ENCODE measurements at places on chromosomes 7 and 10.

- DNase-seq = no peak
These were observed 67.4 kb upstream of the ELN start for GRCh38 chr7:73960548-73960947.

- DNase-seq = peak; percentile 33
These were observed 13.9 kb downstream of the CROT start for GRCh38 chr7:87359366-87359765.

- DNase-seq = peak; percentile 81
These were observed 11.9 kb downstream of the SSC4D start for GRCh38 chr7:76397409-76398183.

- no peak for DNase-seq
These were observed 54.3 kb upstream of the SEMA3A start for GRCh38 chr7:84248843-84249242.

DNA sequence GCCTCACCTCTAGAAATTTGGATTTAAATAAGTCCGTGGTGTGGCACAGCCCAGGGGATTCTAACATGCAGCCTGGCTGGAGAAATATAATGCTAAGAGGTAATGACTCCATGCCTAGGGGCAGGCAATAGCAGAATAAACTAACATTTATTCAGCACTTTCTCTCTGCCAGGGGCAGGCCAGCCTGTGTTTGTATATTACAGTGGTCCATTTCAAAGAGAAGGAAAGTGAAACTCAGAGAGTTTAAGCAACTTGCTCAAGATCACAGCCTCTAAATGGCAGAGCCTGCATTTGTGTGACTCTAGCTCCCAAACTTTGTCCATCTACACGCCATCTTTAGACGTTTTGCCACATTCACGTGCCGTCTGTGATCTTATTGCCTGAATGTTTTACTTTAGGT is 6.7 kb upstream of the LRRC18 start:
- DNase-seq = no peak

- no peak for DNase-seq
These were observed 45.1 kb downstream of the CYTH3 start for GRCh38 chr7:6227294-6227846.

DNA sequence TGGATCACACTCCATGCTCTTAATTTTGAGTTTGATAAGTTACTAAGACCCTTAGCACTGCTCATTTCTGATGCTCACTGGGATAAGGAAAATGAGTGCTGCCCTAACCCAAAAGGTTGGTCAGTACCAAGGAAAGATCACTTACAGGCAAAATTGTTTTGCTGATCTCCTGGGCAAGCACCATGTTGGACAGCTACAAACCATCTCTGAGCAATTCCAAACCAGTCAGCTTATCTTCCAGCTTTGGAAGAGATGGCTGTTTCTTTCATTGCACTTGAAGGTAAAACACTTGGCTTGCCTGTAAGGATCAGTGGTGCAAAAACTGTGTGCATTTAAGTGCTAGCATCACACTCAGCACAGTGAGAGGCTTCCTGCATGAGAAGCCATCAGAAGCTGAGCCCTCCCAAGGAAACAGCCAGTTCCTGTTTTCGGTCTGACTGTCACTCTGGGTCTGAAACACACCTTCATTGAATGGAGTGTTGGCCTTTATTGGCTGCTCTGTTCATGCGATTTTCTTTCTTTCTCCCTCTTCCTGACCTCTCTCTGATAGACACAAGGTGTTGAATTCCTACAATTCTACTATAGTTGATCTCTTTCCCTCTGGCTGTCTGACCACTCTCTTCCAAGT is 126.4 kb upstream of the GHITM start:
- DNase-seq = no peak

DNA sequence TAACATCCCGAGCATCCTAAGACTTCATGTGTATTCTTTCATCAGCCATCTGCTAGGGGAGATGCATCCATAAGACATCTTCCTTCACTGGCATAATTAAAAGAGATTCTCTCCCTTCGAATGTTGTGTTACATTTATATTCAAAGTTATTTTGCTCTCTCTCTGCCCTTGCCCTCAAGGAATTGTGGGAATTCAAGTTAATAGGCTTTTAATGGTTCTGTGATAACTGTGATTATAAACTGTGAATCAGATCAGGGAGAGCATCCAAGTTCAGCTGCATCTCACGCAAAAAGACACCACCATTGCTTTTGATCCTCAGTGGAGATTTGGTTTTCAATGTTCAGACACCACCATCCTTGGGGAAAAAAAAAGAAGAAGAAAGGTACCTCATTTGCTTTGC is 9.2 kb upstream of the TEX36 start:
- DNase-seq = no peak

DNA sequence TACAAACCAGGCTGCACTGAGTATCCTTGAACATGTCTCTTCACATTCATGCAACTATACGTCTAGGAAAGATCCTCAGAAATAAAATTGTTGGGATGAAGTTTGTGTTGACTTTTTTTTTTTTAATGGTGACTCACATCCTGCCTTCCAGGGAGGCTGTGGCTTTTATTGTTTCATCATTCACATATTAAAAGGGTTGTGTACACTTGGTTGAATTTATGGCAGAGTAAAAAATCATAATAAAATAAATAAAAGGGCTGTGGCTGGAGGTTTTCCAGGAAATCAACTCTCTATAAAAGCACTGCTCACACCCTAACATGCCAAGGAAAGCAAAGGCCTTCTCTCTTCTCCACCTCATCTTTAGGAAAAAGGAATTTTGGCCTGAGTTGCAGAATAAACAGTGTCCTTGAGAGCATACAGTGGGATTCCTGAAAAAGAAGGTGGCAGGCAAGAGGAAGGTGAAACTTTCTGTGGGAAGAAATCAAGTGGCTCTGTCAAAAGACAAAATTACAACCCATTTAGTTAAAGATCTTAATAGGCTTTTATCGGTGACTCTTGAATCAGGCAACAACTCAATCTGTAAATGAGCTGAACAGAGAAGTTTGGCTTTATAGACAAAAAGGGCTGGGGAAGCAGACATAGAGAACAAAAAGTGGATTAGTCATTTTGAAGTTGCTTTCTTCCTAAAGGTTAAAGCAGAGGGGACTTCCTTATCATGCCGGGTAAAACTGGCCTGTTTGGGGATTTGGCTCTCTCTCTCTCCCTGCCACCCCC is 41.6 kb upstream of the FHIP2A start:
- DNase-seq = peak; percentile 77

GRCh38 chr10:79585870-79586527 is 24.7 kb upstream of the SFTPA1 start:
- no peak for DNase-seq

GRCh38 chr7:78968951-78969350 is 484.5 kb downstream of the MAGI2 start:
- DNase-seq = no peak

- DNase-seq = no peak
These were observed 66.8 kb upstream of the NEBL start for GRCh38 chr10:20963721-20964595.

GRCh38 chr7:30029696-30030095 is 1.5 kb downstream of the PLEKHA8 start:
- peak; percentile 46 for DNase-seq

GRCh38 chr10:49040601-49041000 is 74.7 kb downstream of the VSTM4 start:
- no peak for DNase-seq

- peak; percentile 69 for DNase-seq
These were observed 1.8 kb upstream of the ATG9B start for GRCh38 chr7:151025924-151026671.

GRCh38 chr10:110667620-110668343 is 23.6 kb downstream of the RBM20 start:
- no peak for DNase-seq

DNA sequence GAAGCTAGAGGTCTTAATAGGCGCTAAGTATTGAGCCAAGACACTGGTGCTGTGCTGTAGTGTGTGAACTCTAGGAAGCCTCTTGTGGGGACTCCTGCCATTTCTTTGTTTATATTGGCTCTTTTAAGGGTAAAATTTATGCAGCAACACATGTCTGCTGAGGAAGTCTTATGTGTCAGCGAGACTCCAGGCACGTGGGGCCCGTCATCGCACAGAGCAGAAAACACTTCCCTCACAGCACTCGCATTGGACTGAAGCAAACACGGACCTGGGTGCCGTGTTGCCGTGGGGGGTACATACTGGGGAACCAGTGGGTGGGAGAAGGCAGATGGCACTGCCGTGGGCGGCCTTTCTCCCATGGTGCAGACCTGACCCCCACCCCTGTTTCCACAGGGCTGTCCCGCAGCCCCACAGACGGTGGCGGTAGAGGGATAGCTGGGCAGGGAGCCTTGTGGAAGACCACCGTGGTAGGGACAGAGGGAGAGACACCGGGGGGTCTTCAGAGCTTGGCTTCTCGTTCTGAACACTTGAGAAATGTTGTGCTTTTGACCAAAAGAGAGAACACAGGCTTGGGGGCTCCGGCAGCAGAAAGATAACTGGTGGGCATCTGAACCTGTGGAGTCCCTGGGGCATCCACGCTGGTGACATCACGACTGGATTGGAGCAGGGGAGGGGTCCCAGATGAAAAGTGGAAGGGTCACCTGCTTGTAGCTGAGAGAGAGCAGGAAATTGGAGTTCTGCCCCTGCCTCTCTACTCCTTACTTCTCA is 284.7 kb upstream of the SHH start:
- DNase-seq = peak; percentile 59

- no peak for DNase-seq
These were observed 32.3 kb downstream of the PALD1 start for GRCh38 chr10:70510904-70511303.

- DNase-seq = no peak
These were observed 19.0 kb upstream of the RET start for GRCh38 chr10:43057831-43058340.
